ENCODE measurements at places on chromosomes 11 and 22.

- no peak for DNase-seq
Measured at GRCh38 chr11:120629407-120630080, 118.0 kb downstream of the GRIK4 start.

DNA sequence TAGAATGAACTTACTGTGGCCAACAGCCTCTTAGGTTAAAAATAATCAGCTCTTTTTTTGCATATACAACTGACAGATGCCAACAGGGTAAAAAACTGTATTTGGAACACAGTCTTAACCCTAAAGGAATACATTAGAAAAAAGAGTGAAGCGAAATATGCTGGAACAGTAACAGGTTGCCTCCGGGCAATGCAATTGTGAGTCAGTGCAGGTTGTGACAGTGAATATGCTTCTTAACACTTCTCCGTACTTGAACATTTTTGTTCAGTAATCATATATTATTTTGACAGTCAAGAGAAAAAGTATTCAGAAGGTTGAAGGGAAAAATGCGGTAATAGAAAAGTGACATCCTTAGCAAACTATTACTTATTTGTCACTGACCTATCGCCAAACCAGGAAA, 98.5 kb downstream of the DBX1 start:
- DNase-seq = peak; percentile 74

- DNase-seq = no peak
Measured at GRCh38 chr11:60860943-60861342, 5.2 kb upstream of the PTGDR2 start.

DNA sequence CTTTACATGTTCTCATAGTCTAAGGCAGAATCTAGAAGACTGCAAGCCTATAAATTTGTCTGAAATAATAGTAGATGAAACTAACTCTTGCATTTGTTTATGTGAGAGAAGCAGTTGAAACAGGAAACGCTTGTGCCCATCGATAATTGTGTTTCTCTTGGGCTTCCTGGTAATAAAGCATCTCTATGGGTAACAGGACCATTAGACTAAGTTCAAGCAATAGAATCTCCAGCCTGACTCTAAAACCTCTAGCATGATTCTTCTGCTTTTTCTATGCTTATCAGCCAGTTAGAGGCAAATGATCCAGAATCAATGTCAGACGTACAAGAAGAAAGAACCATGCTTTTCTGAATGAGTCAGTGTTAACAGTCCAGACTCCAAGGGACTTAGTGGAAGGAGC, 1734.4 kb downstream of the LRRC4C start:
- no peak for DNase-seq

- no peak for DNase-seq
Measured at GRCh38 chr22:35912658-35913057, 116.0 kb downstream of the RBFOX2 start.

DNA sequence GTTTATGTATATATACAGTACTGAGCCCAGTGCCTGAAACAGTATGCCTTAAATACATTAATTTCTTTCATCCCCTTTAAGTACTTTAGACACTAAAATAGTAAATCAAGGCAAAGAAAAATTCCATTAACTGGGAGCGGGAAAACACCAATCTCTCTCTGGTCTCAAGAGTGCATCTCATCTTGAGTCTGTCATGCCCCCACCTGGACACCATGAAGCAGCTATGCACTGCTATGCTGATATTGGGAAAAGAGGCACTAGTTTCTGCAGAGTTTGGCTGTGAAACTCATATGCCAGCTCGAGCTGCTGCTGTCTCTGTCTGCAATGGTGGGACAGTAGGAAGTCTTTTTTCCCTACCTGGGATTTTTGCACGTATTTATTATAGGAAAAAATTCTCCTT, 754.4 kb upstream of the RAG2 start:
- DNase-seq = no peak

GRCh38 chr11:130106381-130106780, 36.7 kb downstream of the APLP2 start:
- no peak for DNase-seq

DNA sequence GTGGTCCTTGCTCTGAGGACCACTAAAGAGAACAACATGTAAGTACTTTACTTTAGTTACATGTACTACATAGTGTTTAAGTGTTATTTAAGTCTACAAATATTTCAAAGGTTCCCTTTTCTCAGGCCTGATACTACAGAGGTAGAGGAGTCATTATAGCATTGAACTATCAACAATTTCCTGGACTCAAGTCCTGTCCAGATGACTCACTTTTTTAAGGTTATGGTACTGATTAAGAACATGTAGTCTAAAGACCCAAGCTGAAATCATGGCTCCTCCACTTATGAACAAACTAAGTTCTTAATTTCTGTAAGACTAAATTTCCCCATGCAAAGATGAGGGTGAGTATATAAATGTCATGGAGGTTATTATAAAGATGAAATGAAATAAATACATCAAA, 74.7 kb downstream of the NARS2 start:
- no peak for DNase-seq

DNA sequence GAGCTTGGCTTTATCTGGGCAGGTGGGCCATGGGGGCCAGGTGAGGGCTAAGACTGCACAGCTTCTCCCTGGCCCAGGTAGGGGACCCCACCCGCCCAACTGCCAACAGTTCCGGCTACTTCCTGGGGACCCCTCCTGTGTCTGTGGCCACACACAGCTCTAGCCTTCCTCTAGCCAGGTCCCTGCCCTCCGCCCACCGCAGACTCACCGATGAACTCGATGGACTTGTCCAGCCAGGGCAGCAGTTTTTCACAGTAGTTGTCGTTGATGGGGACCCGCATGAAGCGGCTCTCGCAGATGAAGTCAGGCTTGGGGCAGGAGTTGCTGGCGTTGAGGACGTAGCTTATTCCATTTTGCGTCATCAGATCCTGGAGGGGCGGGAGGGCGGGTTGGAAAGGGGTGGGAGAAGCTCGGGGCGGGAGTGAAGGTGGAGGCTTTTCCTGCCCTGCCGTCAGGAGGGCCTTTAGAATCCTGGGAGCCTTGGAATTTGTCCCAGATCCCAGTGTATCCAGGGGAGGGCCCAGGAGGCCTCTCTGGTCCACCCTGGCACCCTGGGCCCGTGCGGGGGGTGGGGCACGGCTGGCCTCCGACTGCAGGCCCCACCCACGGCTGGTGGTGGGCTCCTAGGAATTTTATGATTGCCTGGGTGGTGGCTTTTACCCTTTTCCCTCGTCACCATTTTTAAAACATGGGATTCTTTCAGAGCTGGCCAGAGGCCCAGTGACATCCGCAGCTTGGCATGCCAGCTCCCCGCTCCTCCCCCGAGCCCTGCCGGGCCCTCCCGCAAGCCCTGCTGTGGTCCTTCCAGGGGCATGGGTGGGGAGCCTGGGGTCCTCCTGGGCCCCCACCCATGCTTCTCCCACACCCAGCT, 13.9 kb downstream of the DUSP8 start:
- peak; percentile 30 for DNase-seq

DNA sequence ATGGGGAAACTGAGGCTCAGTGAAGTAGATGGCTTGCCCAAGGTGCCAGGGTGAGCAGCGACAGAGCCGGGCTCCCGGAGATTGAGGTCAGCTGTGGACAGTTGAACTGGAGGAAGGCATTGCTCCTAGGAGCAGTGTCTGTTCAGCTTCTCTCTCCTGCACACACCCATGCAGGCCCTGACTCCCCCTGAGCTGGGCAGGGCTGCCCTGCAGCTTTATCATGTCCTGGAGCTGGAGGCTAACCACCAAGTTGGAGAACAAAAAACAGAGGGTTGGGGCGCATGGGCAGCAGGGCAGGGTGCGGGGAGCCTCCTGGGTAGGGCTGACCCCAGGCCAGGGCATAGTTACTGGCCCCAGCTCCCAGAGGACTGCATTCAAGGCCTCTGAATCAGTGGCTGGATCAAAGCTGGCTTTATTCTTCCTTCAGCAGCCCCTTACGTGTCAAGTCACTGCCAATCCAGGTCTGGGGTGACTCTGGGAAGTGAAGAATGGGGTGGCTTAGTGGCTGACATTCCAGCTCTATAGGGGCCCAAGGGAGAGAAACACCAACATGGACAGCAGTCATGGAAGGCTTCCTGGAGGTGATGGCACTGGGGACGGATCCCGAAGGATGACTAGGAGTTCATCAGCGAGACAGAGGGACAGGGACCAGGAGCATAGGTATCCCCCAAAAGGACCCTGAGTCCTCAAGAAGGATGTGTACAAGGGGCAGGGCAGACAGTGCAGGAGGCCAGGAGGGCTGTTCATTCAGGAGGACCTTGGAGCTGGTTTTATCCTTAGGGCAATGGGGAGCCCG, 83.8 kb downstream of the CACNA1I start:
- DNase-seq = no peak

DNA sequence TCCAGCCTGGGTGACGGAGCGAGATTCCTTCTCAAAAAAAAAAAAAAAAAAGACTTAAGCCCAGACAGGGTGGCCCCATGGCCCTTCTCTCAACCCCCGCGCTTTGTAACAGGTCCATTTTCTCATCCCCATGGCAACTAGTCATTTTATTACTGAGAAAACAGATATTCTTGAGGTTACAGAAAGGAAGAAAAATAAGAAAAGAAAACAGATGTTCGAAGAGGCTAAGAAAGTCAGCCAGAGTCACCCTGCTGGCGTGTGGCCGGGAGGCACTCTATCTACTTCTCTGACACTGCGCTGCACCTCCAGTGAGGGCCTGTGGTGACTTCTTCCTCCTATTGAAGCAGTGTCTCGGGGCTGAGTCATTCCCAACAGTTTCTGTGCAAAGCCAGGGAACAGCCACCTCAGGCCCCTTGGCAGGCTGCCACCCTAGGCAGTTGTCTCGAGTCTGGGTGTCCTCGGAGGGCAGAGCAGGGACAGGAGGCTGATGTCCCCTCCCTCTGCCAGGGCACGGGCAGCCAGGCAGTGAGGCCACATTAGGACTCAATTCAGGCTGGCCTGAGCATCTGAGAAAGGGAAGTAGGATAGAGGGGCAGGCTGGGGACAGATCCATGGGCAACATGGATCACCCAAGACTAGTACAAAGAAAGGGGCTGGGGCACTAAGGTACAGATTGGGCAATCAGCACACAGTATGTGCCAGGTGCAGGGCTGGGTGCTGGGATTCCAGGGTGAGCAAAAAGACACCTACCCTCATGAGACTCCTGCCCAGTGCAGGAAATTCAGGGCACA, 16.4 kb upstream of the SYVN1 start:
- peak; percentile 52 for DNase-seq

Data from trophoblast cell (in vitro differentiated cells and primary cell).